GM04504 (cell line): ENCODE measurements at places on chromosomes 7 and 10.
A peak's percentile ranks its signal among the peaks of the same experiment; 100 is the strongest.

DNA sequence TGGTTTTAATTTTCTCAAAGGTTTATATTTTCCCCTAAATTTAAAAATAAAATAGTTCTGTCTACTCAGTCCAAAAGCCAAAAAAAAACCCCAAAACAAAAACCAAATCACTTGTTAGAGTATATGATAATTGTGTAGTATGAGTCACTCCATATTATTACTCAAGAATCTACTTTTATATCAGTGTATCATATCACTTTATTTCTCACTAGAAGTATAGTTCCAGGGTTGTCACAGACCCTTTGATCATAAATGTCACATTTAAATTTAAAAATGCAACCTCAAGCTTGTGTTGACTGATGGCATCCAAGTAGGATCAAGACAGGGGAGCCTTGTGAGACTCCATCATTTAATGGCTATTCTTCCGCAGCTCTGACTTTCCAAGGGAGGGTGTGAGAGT lies 61.0 kb downstream of the PAPSS2 start:
- DNase-seq: no peak

DNA sequence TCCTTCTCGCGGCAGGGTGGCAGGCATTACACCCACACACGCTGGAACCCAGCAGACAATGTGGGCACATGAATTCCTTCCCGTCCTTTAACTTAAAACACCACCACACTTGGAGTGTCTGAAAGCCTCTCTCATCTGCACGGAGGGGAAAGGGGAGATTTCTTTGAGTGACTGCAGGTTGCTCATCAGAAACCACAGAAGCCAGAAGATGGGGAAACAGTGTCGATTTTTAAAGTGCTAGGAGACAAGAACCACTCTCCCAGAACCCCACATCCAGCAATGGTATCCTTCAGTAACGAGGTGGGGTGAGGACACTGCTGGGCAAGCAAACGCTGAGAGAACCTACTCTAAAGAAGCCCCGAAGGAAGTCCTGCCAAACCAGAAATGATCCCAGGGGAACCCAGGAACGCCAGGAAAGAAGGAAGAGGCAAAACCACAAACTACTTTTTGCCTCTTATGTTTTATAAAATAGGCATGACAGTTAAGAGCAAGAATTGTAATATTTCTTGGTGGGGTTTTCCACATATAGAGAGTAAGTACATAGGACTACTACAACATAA lies 254.3 kb downstream of the ELFN1 start:
- peak; percentile 16 for DNase-seq

DNA sequence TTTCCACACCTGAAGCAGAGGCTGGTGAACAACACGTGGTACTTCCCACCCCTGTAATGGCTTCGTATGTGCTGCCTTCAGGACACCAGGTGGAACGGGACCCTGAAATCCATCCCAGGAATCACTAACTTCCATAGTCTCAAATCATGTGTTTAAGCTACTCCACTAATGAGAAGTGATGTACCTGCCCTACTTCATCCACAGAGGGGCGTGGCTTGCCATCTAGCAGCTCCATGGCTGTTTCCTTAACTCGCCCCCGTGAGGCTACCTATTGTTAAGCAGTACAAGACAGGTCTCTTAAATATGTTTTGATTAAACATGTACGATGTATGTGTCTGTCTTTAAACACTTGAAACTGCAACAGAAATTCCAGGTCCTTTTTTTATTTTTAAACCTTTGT lies 31.8 kb downstream of the ARL3 start:
- DNase-seq: no peak

DNA sequence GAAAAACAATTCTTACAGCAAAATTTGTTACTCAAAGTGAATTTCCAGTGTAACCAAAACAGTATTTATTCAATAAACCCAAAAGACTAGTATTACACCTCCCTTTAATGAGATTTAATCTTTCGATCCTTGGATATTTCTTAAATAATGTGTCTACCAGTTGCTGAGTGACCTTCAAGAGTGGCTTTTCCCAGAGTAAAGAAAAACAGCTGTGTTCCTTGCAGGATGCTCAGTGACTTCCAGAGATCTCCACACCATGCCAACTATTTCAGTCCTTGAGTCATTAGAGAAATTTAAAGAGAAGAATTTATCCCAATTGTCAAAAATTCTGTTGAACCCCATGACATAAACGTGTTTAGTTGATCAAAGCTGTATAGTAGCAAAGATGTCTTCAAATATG lies 44.0 kb downstream of the IMMP2L start:
- no peak for DNase-seq

DNA sequence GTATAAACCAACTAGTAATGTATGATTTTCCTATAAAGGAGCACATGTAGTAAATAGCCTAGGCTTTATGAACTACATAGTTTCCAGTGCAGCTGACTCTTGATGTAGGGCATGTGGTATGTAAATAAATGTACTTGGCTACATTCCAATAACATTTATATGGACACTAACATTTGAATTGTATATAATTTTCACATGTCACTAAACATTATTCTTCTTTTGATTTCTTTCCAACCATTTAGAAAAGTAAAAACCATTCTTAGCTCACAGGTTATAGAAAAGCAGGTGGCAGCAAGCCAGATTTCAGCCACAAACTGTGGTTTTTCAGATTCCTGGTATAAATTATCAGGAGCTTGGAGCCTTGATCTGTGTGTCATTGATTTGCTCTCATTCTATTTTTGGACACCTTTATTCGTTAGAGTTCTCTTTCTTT lies 1182.0 kb downstream of the CNTNAP2 start:
- no peak for DNase-seq

- DNase-seq: no peak
These were observed 217.2 kb upstream of the PLXNA4 start for GRCh38 chr7:132793474-132793873.

GRCh38 chr10:12481924-12482323 lies 132.6 kb downstream of the CAMK1D start:
- DNase-seq: no peak

GRCh38 chr7:45028138-45028919 lies 28.3 kb downstream of the CCM2 start:
- DNase-seq: no peak

DNA sequence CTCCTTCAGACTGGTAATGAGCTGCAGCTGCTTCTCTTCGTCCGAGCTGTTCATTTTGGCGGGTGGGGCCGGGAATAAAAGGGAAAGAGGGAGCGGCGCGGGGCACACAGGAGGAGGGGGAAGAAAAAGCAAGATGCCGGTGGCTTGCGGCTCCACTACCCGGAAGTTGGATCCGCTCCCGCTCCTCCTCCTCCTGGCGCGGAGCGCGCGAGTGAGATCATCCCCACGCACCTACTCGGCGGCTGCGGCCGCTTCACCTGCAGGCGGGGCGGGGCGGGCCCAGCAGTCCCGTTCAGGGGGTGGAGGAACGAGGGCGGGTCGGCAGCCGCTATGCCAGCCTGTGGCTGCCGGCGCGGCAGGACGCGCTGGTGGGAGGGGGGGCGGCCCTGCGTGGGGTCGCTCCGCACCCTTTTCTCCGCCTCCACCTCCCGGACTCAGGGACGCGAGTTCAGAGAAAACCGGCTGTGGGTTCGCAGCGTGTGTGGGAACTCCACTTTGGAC lies at the start of gene SHTN1:
Gene SHTN1 (minus strand): TSS at position 162 of the 501 bp plus-strand sequence. CDS start 108 bp downstream, at position 54.
- DNase-seq: peak; percentile 20

DNA sequence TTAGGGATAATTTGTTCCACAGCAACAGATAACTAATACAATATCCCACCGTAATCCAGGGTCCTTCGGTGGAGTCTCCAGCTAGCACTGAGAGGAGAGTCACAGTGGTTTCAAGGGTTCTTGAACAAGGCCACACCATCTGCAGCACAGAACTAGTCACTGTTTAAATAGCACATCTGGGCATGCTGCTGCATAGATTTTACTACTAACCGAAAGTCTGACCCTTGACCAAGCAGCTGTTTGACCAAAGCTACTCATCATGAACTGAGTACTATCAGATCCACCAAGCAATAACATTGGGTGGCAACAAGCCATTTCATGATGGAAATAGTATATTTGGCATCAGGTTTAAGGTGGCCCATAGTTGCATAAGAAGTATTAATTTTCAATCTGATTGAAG lies 53.2 kb downstream of the ANKMY2 start:
- DNase-seq: no peak

GRCh38 chr10:28508304-28508925 lies 24.5 kb upstream of the WAC start:
- DNase-seq: no peak

DNA sequence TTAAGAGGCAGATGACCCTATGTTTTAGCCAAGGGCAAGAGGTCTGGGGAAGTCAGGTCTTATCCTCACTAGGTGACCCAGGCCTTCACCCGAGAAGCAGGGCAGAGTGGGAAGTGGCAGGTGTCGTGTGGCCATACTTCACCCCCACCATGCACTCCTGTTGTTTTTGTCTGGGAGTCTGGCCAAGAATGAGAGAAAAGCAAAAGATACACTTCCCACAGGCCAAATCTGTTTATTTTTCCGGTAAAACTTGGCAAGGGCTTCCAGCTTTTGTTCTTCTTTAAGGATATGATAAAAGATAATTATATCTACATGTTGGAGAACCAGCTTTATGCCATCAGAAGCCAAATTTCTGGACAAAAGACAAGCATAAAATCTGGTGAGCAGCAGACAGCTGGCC lies 137.4 kb upstream of the CDC14C start:
- no peak for DNase-seq

GRCh38 chr10:67076144-67076543 lies 150.3 kb downstream of the LRRTM3 start:
- no peak for DNase-seq

DNA sequence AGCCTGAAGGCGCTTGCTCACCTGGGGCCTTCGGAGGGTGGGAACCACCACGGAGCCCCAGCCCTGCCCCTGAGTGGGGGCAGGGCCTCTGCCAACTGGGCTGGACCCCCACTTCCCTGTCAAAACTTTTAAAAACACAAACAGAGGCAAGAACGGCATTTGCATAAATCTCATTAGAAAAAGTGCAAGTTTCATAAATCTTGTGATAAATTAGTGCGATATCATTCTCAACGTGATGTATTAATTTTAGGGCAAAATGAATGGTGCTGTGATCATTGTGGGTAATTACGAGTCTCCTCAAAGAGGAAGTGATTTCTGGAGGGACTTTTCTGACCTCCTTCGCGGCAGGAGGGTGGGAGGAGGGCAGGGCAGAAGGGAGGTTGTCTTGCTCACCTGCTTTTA lies 98.3 kb downstream of the CDH23 start:
- DNase-seq: no peak

GRCh38 chr10:88207121-88207546 lies 343.7 kb downstream of the PTEN start:
- peak; percentile 27 for DNase-seq

GRCh38 chr7:26348234-26348851 lies 56.7 kb downstream of the SNX10 start:
- no peak for DNase-seq

- no peak for DNase-seq
These were observed 179.3 kb downstream of the NPSR1 start for GRCh38 chr7:34837316-34837715.

DNA sequence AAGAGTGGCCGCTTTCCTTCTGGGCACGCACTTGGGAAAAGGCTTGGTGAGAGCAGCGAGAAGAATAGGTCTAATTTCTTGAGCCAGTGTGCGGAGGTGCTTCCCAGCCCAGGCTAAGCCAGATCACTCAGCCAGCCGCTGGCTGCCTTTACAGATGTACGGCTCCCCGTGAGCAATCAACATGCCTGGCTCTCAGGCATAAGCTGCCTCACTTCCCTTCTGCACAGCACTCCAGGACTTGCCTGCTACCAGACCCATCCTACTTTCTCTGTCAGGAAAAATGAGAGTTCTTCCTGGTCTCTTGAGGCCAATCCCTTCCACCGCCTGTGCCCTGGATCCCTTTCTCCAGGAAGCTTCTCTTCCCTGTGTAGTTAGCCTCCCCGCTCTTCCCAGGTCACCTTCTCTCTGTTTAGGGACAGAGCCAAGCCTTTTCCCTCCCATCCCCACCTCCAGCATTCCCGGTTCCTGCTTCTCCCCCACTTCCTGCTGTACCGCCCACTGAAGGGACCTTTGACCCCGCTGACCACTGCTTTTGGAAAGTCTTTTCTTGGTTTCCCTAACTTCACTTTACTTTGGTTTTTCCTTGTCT lies 1.1 kb upstream of the ACTR3C start:
- DNase-seq: no peak

DNA sequence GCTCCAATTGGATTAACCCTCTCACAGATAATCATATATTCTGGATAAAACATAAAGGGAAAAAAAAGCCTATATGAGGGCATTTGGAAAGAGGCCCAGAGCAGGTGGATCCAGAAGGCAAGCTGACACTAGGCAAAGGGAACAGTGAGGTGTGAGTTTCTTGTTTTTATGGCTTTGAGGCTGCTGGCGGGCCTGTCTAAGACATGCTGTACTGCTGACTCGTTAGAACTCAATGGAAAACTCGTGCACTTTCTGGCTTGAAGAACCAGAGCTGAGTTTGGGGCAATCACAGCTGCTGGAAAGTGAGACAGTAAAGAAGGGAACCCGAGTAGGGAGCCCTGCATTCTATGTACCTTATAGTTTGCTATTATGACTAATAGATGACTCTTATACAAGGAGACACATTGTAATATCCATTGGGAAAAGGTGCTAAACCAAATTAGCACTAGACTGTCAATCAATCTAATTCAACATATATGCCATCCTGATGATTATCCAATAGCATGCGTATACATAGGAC lies 637.1 kb downstream of the GATA3 start:
- no peak for DNase-seq

GRCh38 chr7:100053215-100053614 lies 3.6 kb downstream of the ZSCAN21 start:
- DNase-seq: no peak

GRCh38 chr7:96320442-96320841 lies 1.5 kb downstream of the SLC25A13 start:
- DNase-seq: no peak

DNA sequence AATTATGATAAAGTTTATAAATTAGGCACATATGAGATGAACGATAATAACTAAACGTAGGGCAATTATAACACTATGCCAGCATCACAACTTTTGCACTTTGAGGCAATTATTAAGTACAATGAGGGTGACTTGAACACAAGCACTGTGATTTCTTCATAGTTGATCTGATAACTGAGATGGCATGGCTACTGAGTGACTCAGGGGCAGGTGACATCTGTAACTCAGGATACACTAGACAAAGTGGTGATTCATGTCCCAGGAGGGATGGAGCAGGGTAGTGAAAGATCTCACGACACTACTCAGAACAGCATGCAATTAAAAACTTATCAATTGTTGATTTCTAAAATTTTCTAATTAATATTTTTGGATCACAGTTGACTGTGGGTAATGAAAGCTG lies 98.3 kb upstream of the ARHGAP21 start:
- DNase-seq: peak; percentile 3
